ENCODE measurements at places on chromosomes 2 and 18. TPM values are rescaled to one million over a fixed set of nuclear protein-coding genes. Genes with fewer than 3 reads are reported as not detected.

GRCh38 chr2:37906131-37906530 is 19.0 kb upstream of the RMDN2 start:
- no peak for DNase-seq

DNA sequence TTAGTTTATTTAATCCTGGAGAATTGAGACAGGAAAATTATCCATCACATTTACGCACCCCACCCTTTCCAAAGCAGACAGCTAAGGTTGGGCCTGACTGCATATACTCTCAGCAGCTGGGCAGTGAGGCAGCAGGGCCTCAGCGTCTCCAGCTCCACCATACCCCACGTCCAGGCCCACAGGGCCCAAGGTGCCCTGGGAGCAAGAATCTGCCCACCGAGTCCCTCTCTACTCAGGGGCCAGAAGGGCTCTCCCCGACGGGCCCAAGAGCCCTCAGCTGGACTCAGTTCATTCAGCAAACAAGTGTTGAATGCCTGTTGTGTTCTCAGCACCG is 126.3 kb downstream of the SEPTIN10 start:
- DNase-seq = no peak

- no peak for DNase-seq
Observed at GRCh38 chr18:35438480-35439234, 59.1 kb downstream of the INO80C start.

GRCh38 chr18:55489034-55489986 is 98.7 kb downstream of the TCF4 start:
- no peak for DNase-seq

DNA sequence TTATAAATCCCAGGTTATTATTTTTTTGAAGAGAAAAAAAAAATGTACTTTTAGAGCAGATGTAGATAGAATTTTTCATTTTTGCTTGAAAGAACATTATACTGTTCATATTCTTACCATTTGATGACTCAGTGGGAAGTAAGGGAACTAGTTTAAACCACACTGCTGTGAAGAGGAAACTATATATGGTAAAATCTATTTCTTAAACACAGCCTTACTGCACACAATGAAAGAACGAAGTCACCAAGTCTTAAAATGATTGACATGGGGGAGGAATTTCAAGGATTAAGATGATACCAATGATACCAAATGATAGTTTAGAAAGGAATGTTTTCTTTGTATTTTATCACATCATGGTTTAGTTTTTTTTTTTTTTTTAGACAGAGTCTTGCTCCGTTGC is 5.0 kb downstream of the ACTR2 start:
- no peak for DNase-seq

DNA sequence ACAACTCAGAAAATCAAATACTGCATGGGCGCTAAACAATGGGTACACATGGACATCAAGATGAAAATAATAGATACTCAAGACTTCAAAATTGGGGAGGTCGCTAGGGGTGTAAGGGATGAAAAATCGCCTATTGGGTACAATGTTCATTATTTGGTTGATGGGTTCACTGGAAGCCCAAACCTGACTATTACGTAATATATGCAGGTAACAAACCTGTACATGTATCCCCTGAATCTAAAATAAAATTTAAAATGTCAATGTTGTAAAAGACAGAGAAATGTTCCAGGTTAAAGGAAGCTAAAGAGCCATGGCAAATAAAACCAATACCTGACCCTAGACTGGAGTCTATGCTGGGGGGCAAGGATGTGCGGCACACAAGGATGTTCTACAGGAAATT is 80.4 kb upstream of the CCBE1 start:
- DNase-seq = no peak

- DNase-seq = no peak
Observed at GRCh38 chr2:186348200-186348599, 137.9 kb upstream of the ZC3H15 start.

DNA sequence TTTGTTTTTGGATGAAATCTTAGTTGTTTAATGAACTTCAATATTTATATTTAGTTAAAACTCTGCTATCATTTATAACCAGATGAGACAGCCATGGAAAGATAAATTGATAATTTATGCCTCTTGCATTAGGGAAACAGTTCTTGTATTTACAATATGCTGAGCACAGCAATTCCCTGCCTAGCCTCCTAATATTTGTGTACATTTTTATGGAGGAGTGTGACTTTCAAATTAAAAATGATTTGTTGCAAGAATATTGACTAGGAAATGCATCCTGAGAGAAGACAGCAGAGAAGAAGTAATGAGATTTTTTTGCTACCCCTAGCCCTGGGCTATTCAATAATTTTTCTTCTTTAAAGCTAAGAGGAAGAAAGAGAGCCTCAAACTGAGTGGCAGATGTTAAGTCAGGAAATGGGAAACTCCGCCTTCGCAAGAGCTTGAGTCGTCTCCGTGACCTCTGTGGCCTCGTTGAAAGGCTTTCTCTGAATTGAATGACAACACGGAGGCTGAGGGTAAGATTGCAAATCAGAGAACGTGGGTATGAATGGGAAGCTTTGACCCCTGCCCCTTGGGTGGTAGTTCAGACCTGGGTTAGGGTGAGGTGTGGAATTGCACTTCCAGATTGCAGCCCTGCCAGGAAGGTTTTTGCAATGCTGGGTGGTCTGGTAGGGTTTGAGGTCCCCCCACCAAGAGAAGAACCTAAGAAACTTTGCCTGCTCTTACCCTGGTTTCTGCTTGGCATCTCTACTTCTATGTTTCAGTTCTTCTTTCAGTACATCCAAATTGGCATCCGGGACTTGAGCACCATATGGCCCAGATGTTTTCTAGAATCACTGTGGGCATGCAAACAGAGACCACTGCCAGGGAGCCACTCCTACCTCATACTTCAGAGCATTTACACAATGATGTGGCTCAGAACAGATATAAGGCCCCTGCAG is 210.3 kb upstream of the RBMS1 start:
- DNase-seq = no peak

TTR gene
- polyA plus RNA-seq = 305 TPM

NPPC gene
- not detected for polyA plus RNA-seq

CRYBA2 gene
- polyA plus RNA-seq = not detected

ST6GAL2 gene
- not detected for polyA plus RNA-seq

RIT2 gene
- polyA plus RNA-seq = not detected

REL gene
- 6.3 TPM for polyA plus RNA-seq

Data from muscle of arm (tissue), 14 donors.